ENCODE measurements at places on chromosomes 3 and 15. TPM values are rescaled to one million over a fixed set of nuclear protein-coding genes. Genes with fewer than 3 reads are reported as not detected.

DNA sequence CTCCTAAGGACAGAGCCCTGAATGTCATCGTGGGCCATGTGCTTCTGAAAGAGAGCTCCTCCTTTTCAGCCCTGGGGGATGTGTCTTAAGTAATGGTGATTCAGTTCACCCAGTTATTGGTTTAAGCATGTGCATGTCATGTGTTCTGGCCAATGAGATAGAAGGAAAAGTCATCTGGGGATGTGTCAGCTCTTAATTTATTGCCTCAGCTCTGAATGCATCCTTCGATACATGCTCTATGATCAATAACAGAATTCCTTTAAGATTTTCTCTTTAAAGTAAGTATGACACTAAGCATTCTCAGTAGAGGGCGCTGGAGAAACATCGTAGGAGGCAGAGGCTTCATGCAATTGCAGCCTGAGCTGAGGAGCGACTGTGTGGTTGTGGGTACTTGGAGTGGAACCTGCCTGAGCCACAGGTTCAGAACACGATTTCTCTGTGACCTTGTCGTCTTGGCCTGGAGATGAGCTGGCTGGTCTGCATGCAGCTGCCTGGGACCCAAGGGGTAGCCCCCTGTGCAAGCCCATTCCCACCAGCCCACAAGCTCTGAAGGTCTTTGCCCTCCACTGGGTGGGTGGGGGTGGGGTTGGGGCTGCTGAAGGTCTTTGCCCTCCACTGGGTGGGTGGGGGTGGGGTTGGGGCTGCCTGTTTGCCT, 69.5 kb downstream of the C3orf38 start:
- peak; percentile 56 for DNase-seq

- no peak for DNase-seq
These were observed 232.6 kb downstream of the TBL1XR1 start for GRCh38 chr3:176964661-176965060.

Gene PAQR9
- 0.60 TPM for polyA plus RNA-seq

Gene PLCB2
- 6.7 TPM for polyA plus RNA-seq

Gene A4GNT
- polyA plus RNA-seq, result 1.4 TPM

Gene HIGD2B
- not detected for polyA plus RNA-seq

Gene GASK1A
- polyA plus RNA-seq, result 4.0 TPM

DNA sequence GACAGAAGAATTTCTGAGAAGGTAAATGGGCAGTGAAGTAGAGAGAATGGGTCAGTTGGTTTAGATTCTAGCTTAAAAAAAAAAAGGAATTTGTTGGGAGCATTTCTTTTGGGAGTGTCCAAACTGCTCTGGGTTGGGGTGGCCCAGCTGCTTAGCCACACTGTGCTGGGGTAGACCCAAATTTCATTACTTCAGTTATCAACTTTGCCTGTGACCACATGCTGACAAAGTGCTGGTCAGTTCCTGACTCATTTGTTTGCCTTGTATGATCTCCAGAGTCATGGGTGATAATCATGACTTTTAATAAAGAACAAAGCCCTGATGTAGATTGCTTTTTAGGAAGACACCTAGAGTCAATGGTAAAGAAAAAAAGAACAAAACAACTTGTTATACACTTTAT, 121.5 kb upstream of the FGF7 start:
- no peak for DNase-seq
